Urothelium cell line (cell line): ENCODE measurements at places on chromosomes 11 and 22.
A peak's percentile ranks its signal among the peaks of the same experiment; 100 is the strongest.

- no peak for DNase-seq
Measured at GRCh38 chr11:67996622-67997474, 7.0 kb downstream of the UNC93B1 start.

GRCh38 chr11:17734418-17734911 is at the start of gene KCNC1:
Gene KCNC1 (plus strand): TSS chr11:17734781. CDS start chr11:17736003, 1,222 bp downstream.
- peak; percentile 47 for DNase-seq

GRCh38 chr11:7353100-7353499 is 101.4 kb downstream of the SYT9 start:
- peak; percentile 44 for DNase-seq

DNA sequence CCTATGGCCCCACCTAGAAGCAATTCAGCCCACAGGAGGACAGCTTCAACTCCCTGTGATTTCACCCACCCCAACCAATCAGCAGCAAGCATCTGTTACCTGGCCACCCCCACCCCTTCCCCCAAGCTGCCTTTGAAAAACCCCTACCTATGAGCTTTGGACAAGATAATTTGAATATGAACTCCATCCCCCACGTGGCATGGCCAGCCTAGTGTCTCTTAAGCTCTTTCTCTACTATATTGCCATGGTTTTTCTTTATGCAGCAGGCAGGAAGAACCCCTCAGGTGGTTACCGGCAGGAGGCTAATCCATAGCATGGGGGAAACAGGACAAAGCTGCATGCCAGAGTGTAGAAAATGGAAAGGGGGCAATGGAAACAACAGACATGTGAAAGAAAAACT is 29.0 kb downstream of the CTSC start:
- no peak for DNase-seq

GRCh38 chr22:19772422-19772672 is 11.8 kb downstream of the TBX1 start:
- no peak for DNase-seq

GRCh38 chr11:130865091-130865773 is 51.0 kb downstream of the SNX19 start:
- no peak for DNase-seq

DNA sequence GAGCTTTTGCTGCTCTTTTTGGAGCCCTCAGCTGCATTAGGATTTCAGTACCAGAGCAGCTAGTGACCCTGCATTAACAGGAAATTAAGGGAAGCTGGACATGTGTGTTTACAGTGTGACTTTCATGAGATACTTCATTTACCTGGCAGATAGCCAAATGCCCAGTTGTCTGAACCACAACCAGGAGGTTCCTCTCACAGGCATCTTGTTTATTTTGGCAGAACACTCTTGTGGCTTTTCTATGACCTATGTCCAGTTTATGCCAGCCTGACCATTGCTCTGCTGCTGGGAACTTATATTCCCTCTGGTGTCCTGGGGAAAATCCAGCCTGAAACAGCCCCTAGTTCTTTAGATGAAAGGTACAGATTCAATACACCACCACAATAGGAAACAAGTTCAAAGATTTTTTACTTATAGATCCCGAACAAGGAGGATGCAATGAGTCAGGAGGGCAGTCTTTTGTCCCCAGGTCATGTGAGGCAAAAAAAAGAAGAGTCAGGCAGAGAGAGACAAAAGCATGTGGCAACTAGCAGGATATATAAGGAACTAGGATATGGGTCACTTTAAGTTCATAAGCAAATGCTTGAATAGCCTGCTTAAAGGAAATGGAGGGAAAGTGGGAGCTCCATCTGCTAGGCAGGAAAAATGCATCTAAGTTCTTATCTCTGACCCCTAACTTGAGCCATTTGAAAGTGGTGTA is 379.3 kb downstream of the INSC start:
- peak; percentile 17 for DNase-seq

- DNase-seq = no peak
Measured at GRCh38 chr11:68411501-68411991, 49.0 kb upstream of the PPP6R3 start.
